Osteocyte (in vitro differentiated cells): ENCODE measurements at places on chromosomes 7 and 10.

GRCh38 chr10:112797197-112797596 lies 152.8 kb upstream of the TCF7L2 start:
- DNase-seq, result peak; percentile 48

DNA sequence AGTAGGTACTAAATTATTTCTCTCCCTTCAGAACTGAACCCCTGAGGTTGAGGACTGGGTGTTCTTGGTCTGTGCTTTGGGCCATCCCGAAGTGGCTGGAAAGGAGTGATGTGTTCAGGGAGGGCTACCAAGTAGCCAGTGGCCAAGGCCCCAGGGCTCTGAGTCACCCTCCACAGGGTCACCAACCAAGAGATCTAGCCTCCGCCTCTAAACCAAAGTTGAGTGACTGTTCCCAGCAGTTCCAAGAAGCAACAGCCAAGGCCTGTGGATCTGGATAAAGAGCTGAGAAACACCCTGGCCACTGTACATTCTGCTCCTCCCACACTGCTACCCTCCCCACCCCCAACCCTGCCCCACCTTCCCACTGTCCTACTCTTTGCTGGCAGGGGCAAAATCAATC lies 35.5 kb upstream of the KCNMA1 start:
- no peak for DNase-seq

DNA sequence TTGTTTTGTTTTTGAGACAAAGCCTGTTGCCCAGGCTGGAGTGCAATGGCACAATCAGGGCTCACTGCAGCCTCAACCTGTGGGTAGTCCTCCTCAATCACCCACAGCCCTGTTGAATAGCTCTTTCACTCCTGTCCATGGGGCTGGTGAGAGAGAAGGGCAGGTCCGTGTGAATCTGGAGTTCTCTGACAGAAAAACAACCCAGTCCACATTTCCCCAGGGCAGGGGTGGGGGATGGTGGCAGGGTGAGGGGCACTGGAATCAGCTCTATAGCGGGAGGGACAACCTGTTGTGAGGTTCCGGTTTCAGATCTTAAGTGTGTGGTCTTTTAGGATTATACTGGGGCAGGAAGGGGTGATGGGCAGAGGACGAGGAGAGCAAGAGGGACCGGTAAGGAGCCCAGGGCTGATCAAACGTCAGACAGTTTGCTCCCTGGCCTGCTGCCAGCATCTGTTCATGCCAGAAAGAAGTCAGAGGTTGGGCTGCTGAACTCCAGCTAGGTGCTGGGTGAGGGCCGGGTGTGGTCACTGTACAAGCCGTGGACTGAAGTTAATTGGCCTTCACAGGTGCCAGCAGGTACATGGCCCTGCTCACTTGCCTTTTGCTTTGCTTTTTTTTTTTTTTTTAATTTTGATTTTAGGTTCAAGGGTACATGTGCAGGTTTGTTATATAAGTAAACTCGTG lies 33.2 kb upstream of the MKRN1 start:
- no peak for DNase-seq

GRCh38 chr7:88291398-88292173 lies 15.1 kb downstream of the STEAP4 start:
- no peak for DNase-seq

DNA sequence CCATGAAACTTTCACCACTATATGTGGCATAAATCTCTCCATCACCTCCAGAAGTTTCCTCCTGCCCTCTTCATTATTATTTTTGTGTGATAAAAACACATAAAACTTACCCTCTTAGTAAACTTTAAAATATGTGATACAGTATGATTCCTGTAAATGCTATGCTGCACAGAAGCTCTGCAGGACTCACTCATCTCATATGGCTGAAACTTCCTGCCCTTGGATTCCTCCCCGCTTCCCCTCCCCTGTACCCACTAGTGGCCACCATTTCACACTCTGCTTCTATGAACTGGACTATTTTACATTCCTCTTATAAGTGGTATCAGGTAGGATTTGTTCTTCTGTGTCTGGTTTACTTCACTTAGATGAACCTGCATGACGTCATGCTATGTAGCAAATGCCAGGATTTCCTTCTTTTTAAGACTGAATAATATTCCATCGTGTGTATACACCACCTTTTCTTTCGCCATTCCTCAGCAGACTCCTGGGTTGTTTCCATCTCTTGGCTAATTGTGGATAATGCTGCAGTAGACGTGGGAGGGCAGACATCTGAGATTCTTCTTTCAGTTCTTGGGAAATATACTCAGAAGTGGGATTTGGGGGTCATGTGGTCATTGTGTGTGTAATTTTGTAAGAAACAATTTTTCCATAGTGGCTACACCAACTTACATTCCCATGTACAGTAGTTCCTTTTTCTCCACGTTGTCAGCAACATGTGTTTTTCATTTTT lies 335.2 kb downstream of the SDK1 start:
- DNase-seq, result no peak

GRCh38 chr10:127267442-127267841 lies 71.1 kb upstream of the INSYN2A start:
- DNase-seq, result no peak

- no peak for DNase-seq
Observed at GRCh38 chr7:80481196-80481884, 30.5 kb downstream of the GNAT3 start.

- no peak for DNase-seq
Observed at GRCh38 chr7:30263090-30263710, 21.2 kb upstream of the ZNRF2 start.

DNA sequence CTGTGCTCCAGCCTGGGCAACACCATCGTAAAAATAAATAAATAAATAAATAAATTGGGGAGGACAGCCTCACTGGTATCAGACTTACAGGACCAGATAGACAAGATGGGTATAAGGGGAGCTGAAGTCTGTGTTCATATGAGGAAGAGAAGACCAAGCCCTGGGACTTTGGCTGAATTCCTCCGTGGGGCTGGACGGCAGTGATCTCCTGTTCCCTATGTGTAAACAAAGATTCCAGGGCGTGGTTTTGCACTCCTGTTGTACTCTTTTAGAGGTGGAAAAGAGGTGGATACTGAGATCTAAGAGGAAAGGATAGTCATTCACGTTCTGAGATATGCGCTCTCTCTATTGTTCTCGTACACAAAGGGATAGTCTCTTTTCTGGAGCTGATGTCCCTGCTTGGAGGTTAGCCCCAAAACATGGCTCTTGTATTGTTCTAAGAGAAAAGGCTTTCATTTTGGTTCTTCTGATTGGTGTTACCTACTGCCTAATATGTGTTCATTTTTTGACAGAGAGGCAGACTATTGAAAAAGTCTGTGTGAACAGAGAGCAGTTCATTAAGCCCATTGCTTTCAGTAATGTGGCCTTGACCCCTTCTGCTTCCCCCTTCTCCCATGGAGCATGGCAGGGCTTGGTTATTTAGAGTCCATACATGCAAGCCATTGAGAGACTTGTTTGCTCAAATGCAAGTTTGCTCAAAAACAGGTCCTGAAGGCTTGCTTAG lies 12.3 kb downstream of the KCTD7 start:
- no peak for DNase-seq

- no peak for DNase-seq
Observed at GRCh38 chr10:2619916-2620315, 447.4 kb upstream of the PFKP start.

- DNase-seq, result no peak
Observed at GRCh38 chr7:130721486-130722277, 12.3 kb downstream of the KLF14 start.

DNA sequence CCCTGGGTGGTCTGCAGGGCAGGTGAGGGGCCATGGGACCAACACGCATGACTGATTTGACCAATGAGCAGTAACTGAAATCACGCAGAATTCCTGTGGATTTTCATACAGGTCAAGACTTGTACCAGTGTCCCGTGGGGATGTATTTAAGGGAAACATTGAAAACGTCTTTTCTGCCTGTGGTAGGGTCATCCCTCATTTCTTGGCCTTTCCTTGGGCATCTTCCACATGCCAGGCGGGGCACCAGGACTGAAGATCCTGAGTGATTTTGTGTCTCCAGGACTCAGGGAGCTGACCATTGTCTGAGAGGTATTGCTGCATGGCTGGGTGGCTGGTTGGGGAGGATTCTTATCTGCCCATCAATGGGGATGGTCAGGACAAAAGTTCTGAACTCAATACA lies 289.0 kb downstream of the GLRX3 start:
- peak; percentile 53 for DNase-seq

- no peak for DNase-seq
Observed at GRCh38 chr10:88074971-88075370, 211.5 kb downstream of the PTEN start.

DNA sequence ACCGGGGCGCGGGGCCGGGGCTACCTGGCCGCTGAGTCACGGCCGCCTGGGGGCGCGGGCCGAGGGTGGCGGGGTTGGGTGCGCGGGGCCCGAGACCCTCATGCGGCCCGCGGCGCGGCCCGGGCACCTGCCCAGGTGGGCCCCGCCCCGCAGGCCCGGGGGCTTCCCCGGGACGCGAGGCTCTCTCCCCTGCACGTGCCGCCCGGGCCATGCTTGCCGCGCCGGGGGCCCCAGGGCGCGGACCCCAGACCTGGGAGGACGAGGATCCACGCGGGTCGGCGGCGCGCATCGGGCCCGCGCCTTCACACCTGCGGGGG lies 402 bp downstream of the MAFK start:
- no peak for DNase-seq

DNA sequence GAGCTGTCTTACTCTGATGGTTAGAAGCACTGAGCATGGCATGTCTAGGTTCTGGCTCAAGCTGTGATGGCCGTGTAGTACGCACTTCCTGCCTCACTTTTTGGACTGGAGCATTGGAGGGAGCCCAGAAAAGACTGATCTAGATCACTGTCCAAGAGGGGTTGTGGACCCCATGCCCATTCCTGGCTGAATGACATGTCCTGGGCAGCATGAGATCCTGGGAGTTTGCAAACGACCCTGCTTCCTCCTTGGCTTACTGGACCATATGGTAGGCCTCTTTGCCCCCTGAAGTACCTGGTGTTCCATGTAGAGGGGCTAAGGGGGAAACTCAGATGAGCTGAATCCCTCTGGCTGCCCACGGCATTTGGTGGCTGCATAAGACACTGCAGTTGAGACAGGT lies 36.7 kb downstream of the ARHGAP22 start:
- DNase-seq, result peak; percentile 56

DNA sequence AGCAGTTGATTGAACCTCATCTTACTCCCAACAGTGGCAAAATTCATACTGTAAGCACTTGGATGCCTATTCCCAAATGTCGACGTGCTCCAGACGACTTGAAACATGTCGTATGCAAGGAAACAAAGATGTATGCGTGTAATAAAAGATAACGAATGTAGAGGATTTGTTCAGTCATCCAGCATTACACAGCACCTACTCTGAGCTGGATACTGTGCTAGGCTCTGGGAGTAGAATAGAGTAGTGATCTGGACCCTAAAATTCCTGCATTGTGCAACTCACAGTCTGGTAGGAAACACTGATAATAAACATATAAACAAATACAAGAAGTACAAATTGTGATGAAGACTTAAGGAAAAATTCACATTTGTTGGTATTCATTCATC lies 5.6 kb upstream of the TBX20 start:
- DNase-seq, result no peak

- DNase-seq, result no peak
Observed at GRCh38 chr7:37642028-37642540, 41.5 kb upstream of the GPR141 start.

DNA sequence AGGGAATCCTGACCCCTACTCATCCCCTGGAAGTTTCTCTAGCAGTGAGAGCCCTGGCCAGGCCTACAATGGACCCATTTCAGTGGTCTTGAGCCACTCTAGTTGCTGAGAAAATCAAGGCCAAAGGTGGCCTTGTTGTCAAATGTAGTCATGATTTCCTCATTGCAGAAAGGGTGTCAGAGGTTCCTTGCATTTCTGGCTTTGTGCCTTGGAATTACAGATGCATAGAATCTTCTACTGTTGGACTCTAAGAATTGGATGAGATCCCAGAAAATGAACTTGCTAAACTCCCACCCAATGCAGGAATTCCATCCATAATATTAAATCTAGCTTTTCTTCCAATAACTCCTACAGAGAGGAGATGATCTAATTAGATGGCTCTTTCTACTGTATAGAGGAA lies 12.2 kb downstream of the CPA2 start:
- DNase-seq, result no peak

GRCh38 chr10:113616244-113617074 lies 47.4 kb downstream of the NRAP start:
- DNase-seq, result no peak

- DNase-seq, result no peak
Observed at GRCh38 chr7:2488272-2488645, 12.1 kb upstream of the GRIFIN start.

DNA sequence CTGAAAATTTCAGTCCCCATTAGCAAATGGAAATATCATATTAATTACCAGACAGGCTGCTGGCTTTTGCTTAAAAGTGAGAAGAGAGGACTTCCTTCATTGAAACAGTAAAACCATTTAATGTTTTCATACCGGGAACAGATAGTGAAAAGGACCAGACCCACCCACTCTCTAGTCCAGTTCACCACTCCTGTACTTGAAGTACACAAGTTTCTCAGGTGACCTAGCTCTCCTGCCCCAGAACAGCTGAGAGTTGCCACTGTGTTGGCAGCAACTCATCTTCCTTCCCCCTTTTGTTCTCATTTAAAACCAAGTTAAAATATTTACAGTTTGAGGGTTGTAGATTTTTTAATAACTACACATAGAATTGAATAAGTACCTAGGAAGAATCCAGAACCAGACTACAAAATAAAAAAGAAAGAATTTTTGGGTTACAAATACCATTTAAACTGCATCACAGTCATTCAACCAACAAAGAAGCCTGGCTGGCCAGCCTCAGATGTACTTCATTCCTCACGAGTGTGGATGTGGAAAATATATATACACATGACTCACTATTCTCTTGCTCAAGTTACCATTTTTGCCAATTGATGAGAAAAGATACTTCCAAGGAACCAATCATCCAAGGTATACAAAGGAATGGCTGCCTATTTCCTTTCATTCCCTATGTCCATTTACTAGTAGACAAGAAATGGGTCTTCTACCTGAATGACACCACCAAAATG lies 68.1 kb downstream of the VPS41 start:
- DNase-seq, result no peak

GRCh38 chr7:70707823-70708243 lies 424.1 kb upstream of the GALNT17 start:
- no peak for DNase-seq

DNA sequence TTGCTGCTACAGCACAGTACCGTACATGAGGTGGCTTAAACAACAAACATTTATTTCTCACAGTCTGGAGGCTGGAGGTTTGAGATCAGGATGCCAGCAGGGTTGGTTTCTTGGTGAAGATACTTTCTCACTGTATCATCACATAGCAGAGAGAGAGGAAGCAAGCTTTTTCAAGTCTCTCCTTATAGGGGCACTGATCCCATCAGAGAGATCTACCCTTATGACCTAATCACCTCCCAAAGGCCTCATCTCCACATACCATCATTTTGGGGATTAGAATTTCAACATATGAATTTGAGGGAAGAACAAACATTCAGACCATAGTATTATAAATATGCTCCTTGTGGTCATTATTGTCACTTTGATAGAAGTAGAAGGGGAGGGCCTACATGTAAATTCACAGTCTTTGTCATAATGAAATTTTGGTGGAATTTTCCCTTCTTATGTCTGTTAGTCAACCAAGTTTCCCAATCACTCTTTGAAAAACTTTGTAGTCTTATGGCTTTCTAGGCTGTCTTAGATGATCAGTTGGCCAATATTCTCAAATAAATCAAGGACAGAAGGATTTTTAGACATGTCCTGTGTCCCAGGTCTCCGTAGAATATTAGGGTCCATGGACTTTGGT lies 606.2 kb downstream of the LRMDA start:
- no peak for DNase-seq
